ENCODE measurements at places on chromosomes 2 and 18. TPM values are rescaled to one million over a fixed set of nuclear protein-coding genes. Genes with fewer than 3 reads are reported as not detected.

The EMILIN2 gene
- 18.0 TPM for total RNA-seq

The ARHGAP15 gene
- not detected for total RNA-seq

The MYOM1 gene
- 0.26 TPM for total RNA-seq

The COLEC12 gene
- total RNA-seq, result 60.6 TPM

The CRACDL gene
- not detected for total RNA-seq

The APLF gene
- 9.4 TPM for total RNA-seq

The TNFRSF11A gene
- 0.66 TPM for total RNA-seq

The DHX57 gene
- 23.5 TPM for total RNA-seq

The TUBA3D gene
- total RNA-seq, result not detected

The MAL gene
- not detected for total RNA-seq

The ZC3H8 gene
- total RNA-seq, result 6.9 TPM

The HOXD8 gene
- total RNA-seq, result not detected

The TLK1 gene
- 29.9 TPM for total RNA-seq

The IGFBP2 gene
- total RNA-seq, result 36.3 TPM

The FAM237A gene
- total RNA-seq, result not detected

The PEX13 gene
- 28.1 TPM for total RNA-seq

The SETBP1 gene
- total RNA-seq, result 4.9 TPM

The ANKRD36C gene
- 32.9 TPM for total RNA-seq

The MPHOSPH10 gene
- total RNA-seq, result 19.3 TPM

The CABYR gene
- total RNA-seq, result 5.6 TPM

The MEP1B gene
- total RNA-seq, result under 0.01 TPM

The ALLC gene
- total RNA-seq, result not detected

The CWC22 gene
- 22.5 TPM for total RNA-seq

The ORC2 gene
- total RNA-seq, result 13.6 TPM

The NEU2 gene
- total RNA-seq, result not detected

The RAB31 gene
- 29.6 TPM for total RNA-seq

The HTR2B gene
- total RNA-seq, result 92.5 TPM

The EEF1B2 gene
- 439 TPM for total RNA-seq

The CCDC74A gene
- total RNA-seq, result 5.9 TPM

The IL36G gene
- total RNA-seq, result not detected

The STEAP3 gene
- 13.7 TPM for total RNA-seq

The WNT10A gene
- not detected for total RNA-seq

The RNF152 gene
- total RNA-seq, result 24.4 TPM

The LRPPRC gene
- total RNA-seq, result 55.0 TPM

The MFSD6 gene
- 31.4 TPM for total RNA-seq

The SALL3 gene
- total RNA-seq, result not detected

The RAX gene
- total RNA-seq, result not detected

The TMEM198 gene
- 0.77 TPM for total RNA-seq

The RAD51AP2 gene
- under 0.01 TPM for total RNA-seq

The STPG4 gene
- 0.33 TPM for total RNA-seq

The RAB27B gene
- 0.77 TPM for total RNA-seq

The RTP5 gene
- total RNA-seq, result not detected

The CDH19 gene
- total RNA-seq, result not detected

The SCYGR7 gene
- total RNA-seq, result not detected

The FAM228B gene
- total RNA-seq, result 11.9 TPM

The ABCG5 gene
- total RNA-seq, result not detected

The KCNG2 gene
- total RNA-seq, result 6.4 TPM

The PELI1 gene
- 5.9 TPM for total RNA-seq

The LOXL3 gene
- total RNA-seq, result 12.6 TPM

The CHRNG gene
- total RNA-seq, result not detected

The IL18R1 gene
- 5.4 TPM for total RNA-seq

The SKOR2 gene
- total RNA-seq, result not detected

The ANKRD29 gene
- 6.9 TPM for total RNA-seq

The C1QL2 gene
- not detected for total RNA-seq

The OSR1 gene
- 17.7 TPM for total RNA-seq

The CCDC141 gene
- 0.17 TPM for total RNA-seq

The PDCD1 gene
- total RNA-seq, result not detected
